NCI-H1930 (cell line): ENCODE measurements at places on chromosomes 7 and 10.

- DNase-seq, result no peak
Measured at GRCh38 chr7:55133630-55134358, 115.0 kb downstream of the EGFR start.

DNA sequence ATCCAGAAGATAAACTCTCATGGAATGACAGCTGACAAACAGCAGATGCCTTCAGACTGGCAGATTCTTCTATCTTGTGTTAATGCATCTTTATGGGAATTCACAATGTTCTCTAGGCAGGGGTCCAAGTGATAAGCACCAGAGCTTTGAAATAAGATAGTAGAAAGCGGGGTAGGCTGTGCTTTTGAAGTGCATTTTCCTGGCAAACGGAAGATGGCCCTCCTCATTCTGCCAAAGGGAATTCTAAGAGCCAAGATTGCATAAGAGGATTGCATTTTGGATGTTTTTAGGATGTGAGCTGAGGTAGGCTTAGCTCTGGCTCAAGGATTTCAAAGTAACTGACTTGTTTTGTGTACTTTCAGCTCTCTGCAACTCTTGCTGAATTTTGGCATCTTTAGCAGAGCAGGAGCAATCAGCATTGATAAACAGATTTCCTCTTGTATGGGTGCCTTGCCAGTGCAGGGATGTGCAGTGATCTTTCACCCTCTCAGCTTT lies 298.5 kb upstream of the KLF6 start:
- DNase-seq, result no peak

GRCh38 chr7:137882806-137883205 lies 36.0 kb upstream of the DGKI start:
- no peak for DNase-seq

- no peak for DNase-seq
Measured at GRCh38 chr7:26103596-26103995, 48.4 kb upstream of the NFE2L3 start.

GRCh38 chr7:28065308-28065707 lies 115.3 kb downstream of the JAZF1 start:
- DNase-seq, result no peak

DNA sequence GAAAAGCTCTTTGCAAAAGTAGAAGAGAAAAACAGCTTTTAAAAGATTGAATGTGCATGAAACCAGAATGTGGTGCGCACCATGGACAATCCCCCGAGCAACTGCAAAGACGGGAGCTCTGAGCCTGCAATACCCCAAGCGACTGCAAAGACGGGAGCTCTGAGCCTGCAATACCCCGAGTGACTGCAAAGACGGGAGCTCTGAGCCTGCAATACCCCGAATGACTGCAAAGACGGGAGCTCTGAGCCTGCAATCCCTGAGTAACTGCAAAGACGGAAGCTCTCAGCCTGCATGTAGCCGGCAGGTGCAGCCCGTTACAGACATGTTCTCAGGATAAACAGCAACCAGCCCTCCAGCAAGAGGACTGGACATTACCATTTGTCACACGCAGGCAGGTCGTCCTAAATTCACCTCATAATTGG lies 6.2 kb downstream of the ZNF775 start:
- no peak for DNase-seq

DNA sequence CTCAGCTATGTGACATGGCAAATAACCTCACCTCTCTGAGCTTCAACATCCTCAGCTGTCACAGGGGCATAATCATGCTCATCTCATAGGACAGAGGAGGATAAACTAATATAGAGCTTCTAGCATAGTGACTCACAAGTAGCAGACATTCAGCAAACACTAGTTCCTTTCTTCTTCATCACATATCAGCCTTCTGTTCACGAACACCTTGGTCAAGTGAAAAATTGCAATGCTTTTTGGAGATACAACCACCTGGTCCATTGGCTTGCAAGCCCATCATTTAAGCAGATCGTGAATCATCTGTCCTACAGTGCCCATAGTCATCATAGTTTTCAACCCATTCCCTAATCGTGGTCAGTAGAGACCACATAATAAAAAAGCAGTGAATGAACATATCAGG lies 277.9 kb upstream of the YAE1 start:
- no peak for DNase-seq

GRCh38 chr10:7243139-7243538 lies 167.7 kb downstream of the SFMBT2 start:
- no peak for DNase-seq

DNA sequence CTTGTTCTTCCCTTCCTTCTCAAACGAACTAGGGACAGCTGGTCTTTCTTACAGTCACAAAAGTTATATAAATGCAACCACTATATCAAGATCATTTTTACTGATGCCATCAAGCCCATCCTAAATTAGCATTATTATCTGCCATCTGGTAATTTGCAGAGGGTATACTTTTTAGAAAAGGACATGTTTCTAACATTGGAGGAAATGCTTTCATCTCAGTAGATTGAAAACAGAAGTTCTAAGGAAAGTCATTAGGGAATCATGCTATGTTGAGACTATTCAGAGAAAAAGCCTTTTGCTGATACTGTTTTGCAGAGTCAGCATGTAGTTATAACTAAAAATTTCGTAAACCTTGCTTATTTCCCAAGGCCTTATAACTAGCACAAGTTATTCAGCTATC lies 146.7 kb downstream of the WNT2 start:
- no peak for DNase-seq

DNA sequence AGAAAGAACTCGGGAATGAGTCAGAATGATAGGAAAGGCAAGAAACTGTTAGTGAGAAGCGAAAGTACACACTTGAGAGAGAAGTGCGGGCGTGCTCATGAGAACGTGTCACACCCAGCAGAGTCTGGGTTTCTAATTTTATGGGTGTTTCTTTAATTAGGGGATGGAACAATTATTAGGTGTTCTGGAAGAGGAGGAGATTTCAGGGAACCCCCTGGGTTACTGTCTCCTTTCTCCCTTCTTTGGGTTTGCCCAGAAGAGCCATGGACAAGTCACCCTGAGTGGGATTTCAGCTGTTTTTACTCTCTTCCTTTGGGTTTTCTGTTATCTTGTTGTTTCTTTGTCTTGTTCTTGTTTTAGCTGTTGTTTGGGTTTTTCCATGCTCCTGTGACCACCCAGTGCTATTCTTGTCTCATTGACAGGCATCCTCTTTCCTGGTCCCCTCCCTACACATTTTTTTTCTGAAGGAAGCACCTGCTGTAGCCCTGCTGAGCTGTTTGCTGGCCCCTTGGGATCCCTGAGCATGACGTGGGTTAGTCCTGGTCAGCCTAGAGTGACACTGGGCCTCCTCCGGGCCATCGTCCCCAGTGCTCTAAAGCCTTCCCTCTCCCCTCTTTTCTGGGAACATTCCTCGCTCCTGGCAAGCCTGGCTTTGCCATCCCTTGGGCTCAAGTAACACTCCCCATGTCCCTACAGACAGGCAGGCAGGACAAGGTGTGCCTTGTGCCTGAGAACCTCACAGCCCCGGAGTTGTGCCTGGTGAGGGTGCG lies 3.5 kb downstream of the SH2D4B start:
- DNase-seq, result no peak

DNA sequence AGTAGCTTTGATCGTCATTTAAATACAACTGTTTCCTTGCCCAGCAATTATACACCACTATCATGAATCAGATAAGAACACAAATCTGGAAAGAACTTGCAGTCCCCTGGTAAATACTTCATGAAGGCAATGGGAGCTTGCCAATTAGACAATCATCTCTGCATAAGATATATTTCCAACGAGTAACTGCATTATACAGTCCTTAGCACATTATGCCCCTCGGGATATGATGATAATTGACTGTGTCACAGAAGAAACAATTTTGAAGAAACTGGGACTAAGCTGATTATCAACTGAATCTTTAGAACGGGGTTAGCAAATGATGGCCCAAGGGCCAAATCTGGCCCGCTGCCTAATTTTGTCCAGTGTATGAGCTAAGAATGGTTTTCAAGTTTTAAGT lies 155.7 kb downstream of the TRIL start:
- DNase-seq, result no peak

DNA sequence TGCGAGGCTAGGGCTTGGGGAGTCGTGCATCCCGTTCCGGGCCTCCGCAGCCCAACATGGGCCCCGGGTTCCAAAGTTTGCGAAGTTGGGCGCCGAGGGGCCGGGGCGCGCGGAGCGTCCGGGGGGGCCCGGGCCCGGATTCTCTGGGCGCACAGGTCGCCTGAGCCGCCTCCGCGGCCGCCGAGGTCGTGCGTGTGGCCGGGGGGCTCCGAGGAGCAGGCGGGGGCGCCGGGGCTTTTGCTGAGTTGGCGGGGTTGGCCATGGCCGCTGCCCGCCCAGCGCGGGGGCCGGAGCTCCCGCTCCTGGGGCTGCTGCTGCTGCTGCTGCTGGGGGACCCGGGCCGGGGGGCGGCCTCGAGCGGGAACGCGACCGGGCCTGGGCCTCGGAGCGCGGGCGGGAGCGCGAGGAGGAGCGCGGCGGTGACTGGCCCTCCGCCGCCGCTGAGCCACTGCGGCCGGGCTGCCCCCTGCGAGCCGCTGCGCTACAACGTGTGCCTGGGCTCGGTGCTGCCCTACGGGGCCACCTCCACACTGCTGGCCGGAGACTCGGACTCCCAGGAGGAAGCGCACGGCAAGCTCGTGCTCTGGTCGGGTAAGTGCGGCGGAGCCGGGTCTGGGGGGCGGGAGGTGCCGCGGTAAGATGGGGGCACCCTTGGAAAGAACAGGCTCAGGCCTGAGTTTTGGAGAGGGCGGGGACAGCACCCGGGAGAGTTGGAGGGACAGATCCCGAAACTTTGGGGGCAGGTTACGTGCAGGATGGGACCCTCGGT lies 643 bp downstream of the SMO start:
- DNase-seq, result no peak

GRCh38 chr10:93766918-93767317 lies 9.2 kb downstream of the LGI1 start:
- no peak for DNase-seq

DNA sequence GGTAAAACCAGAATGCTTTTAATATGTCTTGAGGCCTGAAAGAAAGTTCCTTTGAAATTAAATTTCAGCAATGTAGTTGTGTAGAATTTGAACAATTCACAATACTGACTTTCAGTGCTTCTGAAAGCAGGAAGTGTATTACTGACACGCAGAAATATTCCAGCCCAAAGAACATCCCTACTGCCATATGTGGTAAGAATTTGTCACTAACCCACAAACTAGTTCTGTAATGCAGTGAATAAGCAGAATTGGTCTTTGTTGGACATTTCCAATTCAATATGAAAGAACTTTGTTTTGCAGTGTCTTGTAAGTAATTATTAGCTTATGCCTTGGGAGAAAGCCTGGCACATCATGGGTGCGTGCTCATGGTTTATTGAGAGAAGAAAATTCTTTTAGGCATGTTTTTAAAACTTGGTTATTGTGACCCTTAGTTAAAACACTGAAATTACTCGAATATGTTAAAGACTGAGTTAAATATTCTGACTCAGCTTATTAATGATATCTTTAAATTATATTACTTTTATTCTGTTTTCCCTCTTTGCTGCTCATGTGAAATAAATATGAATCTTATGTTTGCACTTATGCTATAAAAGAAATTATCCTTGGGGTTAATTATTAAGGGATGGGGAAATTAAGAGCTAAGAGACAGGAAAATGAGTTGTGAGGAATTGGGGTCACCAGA lies 33.4 kb downstream of the PTPN12 start:
- DNase-seq, result no peak

- DNase-seq, result no peak
Measured at GRCh38 chr7:83270407-83270806, 107.7 kb upstream of the PCLO start.
